ENCODE measurements at places on chromosomes 12 and 14.

DNA sequence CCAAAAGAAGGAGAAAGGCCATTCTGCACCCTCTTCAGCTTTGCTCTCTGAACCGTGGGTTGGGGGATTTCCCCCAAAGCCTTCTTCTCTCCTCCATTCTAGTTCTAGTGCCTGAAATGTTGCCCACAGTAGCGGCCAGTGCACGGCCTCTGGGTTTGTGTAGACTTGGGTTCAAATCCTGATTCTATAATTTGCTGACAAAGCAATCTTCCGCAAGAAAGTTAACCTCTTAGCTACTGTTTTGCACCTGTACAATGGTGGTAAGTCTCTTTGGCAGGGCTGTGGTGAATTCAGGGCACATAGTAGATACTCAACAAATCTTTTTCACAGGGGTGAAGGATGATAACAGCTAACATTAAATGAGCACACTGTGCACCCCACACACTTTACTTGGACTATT is 5.8 kb upstream of the CACNA1C start:
- DNase-seq: no peak

DNA sequence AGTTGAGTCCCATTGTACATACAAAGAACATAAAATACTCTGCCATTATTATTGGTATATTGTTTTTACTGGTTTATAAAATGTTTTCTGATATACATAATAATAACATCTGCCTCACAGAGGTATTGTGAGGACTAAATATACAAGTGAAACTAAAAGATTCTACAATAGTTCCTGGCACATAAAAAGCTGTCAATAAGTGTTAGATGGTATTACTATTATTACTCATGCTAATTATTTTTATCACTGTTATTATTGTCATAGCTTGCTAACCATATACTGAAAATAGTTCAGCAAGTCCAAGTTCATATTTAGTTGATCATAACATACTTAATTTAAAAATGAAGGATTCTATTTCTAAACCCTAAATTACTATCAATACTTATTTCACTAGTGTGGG is 34.4 kb downstream of the BTG1 start:
- no peak for DNase-seq

DNA sequence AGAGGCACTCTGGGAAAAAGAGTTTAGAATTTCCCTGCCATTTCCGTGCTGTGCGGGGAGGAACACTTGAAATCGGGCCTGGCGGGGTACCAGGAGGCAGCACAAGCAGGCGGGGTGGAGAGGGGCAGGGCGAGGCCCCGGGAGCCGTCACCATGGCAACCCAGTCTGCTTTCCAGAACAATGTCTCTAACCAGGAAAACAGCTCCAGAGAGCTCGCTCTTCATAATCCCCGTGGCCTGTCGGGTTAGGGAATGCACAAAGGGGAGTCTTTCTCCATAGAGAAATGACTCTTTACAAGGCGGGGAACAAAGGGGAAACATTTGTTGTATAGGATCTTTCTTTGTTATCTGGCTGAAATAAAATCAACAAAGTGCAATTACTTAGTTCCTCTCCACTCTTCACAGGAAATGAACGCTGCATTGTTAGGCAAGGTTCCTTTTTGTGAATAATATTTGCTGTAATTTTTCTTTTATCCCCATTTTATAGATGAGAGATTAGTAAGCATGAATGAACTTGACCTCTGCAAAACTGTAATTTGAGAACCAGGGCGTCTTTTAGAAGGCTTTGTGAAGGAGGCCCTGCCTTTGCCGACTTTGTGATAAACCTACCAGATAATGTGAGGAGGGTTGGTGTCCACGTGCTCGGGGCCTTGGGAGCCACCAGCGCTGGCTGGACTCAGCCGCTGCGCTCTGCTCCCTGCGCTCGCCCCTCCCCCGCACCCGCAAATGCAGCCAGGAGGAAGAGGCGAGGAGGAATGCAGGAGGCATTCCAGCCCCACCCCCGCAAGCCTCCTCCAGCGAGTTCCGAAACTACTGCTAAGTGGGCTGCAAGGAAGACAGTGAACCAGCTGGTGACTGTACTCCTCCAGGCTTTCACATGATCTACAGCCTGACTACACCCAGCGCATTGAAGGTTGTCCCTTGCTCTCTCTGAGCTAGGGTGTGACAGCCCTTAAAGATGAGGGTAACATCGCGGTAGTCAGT is 105.2 kb upstream of the ATF7IP start:
- DNase-seq: no peak

- DNase-seq: no peak
These were observed 178.1 kb downstream of the CHST11 start for GRCh38 chr12:104634852-104635251.

DNA sequence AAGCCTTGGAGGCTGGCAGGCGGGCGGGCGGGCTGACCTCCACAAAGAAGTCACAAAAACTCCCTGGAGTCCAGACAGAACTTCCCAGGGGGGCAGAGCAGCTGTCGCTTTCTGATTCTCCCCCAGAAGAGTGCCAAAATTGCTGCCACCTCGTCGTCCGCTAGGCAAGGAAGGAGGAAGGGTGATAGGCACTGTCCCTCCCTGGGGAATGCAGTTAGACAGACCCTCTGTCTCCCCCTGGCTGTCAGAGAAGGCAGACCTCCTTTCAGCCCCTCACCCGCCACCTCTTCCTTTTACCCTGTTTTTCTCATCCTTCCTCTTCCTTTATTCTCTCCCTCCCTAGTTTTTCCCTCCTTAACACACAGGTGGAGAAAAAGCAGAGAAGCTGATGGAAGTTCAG is 18.7 kb downstream of the GRIN2B start:
- no peak for DNase-seq

- DNase-seq: peak; percentile 27
These were observed 60.7 kb downstream of the SLC6A12 start for GRCh38 chr12:153080-153746.

DNA sequence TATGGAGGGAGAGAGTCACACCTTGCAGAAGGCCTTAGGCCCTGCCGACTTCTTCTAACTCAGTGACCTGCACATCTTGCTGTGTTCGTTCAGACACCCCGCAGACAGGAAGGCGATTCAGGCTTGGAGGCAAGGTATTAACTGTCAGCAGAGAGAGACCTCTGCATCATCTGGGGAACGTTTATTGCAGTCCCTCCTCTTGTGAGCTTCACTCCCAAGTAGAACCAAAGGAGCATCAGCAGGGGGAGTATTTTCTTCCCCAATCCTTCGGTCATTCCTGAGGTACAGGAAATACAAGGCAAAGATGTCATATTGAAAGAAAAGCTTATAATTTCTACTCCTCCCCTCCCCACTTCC is 217.9 kb downstream of the CRADD start:
- DNase-seq: no peak

DNA sequence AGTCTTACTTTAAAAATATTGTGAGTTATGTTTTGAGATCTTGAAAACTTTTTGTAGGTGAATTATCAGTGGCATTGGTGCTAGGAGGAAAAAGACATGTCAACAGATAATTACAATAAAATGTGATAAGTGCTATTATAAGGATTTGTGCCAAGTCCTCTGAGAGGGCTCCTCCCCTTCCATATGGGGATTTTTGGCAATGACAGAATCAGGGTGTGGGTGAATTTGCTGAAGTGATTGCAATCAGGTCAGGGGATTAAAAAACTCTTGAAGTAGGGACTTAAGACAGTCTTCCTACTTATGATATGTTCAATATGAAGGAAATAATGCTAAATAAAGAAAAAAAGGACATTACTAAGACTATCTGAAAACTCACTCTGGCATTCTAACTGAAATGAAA is 122.5 kb downstream of the SLC15A5 start:
- DNase-seq: no peak

DNA sequence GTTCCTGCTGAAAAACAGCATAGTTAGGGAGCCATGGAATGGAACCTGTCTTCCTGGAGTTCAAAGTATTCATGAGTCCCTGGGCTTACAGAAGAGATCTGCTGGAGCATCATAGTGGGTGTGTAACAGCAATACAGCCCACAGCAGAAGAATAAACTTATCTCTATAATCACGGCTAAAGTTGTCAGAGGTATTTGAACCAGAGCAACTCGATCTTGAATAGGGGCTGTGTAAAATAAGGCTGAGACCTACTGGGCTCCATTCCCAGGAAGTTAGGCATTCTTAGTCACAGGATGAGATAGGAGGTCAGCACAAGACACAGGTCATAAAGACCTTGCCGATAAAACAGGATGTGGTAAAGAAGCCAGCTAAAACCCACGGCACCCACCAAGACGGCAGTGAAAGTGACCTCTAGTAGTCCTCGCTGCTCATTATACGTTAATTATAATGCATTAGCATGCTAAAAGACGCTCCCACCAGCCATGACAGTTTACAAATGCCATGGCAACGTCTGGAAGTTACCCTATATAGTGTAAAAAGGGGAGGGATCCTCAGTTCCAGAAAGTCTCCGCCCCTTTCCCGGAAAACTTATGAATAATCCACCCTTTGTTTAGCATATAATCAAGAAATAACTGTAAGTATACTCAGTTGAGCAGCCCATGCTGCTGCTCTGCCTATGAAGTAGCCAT is 223.4 kb downstream of the PCNX1 start:
- no peak for DNase-seq

- no peak for DNase-seq
These were observed 27.0 kb upstream of the EEA1 start for GRCh38 chr12:92955997-92956663.

GRCh38 chr12:112466835-112467234 is 48.1 kb downstream of the PTPN11 start:
- no peak for DNase-seq

DNA sequence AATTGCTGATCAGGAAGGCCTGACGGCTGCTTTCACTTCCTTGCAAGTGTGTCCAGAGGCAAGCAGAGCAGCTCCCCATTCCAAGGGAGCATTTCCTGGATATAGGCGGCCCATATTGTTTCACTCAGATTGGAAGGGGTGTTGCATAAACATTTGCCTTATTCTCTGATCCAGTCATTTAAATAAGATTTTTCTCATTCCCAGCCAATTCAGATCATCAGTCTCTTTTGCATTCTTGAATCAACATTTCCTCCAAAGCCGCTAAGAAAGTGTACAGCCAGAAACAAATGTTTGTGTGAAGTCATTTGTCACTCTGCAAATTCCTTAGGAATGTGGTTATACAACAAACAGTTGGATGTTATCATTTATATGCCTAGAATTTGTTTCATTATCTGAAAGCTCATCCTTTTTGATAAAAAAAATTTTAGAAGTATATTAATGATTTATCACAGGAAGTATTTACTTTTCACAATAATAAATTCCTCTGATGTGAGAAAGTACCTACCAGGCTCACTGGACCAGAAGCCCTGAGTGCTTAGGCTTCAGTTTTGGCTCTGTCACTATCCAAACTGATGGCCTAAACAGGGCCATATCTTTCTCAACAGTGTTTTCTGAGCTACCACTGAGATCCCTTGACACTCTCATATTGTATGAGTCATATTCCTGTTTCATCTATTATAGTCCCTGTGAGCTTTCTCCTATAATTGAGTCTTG is 379.6 kb downstream of the CCDC91 start:
- DNase-seq: no peak

DNA sequence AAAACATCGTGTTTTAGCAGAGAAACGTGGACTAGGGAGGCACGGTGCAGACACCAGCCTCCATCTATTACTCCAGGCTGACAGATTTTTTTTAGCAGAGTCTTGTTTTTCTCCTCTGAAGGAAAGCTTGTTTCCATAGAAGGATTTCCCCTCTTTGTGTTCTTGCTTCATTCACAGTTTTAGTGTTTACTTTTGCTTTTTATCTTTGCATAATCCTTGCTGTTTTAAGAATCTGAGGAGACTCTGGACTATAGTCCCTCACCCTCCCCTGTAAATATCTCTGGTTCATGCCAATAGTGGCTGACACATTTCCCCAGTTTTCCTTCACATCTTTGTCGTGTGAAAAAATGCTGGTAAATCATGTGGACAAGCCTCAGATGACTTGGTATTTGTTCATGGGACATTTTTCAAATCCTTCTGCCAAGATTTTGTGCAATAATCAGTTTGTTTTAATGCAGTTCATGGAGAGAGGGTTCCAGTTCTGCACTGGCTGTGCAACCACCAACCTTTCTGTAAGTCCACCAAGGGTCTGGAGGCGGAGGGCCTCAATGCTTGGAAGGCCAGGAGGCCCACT is 39.9 kb upstream of the TMCC3 start:
- DNase-seq: no peak

- no peak for DNase-seq
These were observed 15.5 kb downstream of the CDCA4 start for GRCh38 chr14:105005329-105005928.

DNA sequence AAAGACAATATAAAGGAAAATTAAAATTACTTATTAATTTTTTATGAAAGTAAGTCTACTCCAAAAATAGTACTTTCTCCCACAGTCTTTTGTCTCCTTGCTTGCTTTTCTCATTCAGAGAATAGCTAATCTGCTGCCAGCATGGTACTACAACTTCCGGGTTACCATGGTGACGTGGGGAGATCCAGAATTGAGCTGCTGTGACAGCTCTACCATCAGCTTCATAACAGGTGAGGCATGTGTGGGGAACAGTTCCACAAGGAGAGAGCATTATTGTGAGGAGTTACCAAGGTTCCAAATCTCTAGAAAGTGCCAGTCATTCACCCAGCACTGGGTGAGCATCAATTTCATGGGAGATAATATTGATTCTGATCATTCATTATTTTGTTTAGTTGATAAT is 197.8 kb downstream of the PTPRO start:
- no peak for DNase-seq

GRCh38 chr12:124829708-124830304 is 33.9 kb downstream of the SCARB1 start:
- DNase-seq: no peak

- DNase-seq: no peak
These were observed 49.6 kb downstream of the STON2 start for GRCh38 chr14:81350344-81351130.

DNA sequence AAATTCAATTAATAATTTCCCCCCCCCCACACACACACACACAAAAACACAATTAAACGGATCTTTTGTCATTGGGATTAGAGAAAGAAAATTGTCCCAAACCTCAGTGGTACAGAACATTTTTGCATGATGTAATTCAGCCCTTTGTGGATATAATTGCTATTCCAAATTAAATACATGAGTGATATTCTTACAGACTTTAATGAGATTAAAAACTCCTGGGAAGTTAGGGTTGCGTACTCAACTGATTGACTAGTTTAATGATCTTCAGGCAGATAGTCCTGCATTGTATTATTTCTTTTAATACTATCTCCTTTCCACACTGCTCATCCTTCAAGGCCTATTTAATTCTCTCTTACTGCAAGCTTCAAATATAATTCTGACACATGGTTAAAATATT is 711.8 kb upstream of the LRFN5 start:
- no peak for DNase-seq

DNA sequence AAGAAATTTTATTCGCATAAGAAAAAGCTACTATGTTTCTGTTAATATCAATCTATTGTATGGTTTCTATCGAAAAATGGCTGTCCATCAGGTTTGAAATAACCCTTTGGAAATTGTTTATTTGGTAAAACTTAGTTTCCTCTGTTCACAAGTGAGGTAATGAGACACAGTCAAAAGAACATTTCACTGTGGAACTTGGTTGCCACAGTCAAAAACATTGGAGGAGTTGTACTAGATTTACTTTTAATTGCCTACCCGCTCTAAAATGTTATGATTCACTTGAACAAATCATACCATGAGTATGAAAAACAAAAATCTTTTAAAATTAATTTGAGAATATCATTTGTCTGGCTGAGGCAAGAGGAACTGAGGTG is 46.5 kb downstream of the ITPR2 start:
- DNase-seq: no peak

- no peak for DNase-seq
These were observed 14.5 kb upstream of the NAV3 start for GRCh38 chr12:77816196-77816595.
